EH (cell line): ENCODE measurements at places on chromosomes 4 and X.

- no peak for DNase-seq
These were observed 94.5 kb downstream of the FNIP2 start for GRCh38 chr4:158863296-158863695.

- DNase-seq, result peak; percentile 7
These were observed 892.6 kb upstream of the LCORL start for GRCh38 chr4:18914182-18914581.

DNA sequence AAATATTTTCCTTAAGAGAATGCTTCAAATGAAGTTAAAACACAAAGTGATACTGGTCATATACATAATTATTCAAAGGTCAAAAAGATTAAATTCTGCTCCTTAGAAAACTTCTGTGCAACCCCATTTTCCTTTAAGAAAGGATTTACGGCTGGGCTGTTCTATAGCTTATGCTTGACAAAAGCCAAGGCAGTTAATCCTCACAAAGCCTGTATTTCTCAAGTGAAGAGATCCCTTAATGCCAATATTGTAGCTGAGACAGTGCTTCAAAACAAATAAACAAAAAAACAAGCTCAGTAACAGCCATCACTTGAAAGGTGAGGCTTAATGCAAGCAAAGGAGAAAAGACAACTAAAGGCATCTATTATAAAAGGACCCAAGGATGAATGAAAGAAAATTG, 42.5 kb downstream of the BTC start:
- no peak for DNase-seq

DNA sequence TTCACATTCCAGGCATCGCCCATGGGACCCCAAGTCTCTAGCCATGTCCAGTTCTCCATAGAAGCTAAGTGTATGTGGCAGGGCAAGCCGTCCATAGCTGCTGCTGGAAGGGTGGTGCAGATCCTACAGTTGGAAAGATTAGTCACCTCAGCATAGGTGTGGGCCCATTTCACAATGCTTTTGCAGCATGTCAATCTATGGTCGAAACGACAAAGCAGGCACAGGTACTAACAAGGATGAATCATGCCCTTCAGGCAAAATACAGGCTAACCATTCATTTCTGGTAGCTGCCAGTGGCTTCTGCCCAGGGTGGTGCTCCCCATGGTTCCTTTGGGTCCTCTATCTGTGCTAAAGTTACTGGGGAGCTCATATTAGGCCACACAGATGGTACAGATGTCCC, 225.2 kb downstream of the ADGRL3 start:
- no peak for DNase-seq

- peak; percentile 83 for DNase-seq
These were observed at the start of gene ADGRA3 for GRCh38 chr4:22515888-22516541. Gene ADGRA3, minus strand, starts transcription at chr4:22516066. Its CDS starts 282 bp downstream, at chr4:22515784.

DNA sequence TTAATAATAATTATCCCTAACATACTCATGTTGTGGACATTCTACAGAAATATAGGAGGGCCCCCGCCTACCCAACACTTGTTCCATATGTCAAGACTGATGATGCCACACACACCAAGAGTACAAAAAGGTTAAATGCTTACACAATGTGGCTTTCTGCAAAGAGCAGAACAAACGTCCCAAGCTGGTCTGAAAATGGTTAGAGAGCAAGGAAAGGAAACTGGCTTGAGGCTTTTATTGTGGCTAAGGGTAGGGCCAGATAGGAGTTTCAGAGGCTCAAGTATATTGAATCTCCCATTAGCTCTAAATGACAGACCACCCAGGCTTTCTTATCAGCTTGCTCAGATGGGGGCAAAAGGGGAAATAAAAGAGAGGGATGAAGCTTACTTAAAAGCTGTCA, 134.1 kb upstream of the C1QTNF7 start:
- no peak for DNase-seq

DNA sequence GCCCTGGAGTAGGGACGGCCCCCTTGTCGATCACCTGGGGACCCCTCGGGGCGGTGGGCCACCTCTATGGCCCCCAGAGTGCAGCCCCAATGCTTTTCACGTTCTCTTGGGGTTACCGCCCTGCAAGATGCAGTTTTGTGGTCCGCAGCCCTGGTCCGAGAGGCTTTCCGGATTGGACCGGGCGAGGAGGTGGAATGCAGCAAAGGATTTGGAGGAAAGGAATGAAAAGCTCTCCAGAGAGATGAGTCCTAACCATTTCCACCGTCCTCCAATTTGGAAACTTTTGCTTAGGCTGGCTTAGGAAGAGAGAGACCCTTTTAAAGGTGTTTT, 601 bp downstream of the SLC25A43 start:
- DNase-seq, result peak; percentile 60

DNA sequence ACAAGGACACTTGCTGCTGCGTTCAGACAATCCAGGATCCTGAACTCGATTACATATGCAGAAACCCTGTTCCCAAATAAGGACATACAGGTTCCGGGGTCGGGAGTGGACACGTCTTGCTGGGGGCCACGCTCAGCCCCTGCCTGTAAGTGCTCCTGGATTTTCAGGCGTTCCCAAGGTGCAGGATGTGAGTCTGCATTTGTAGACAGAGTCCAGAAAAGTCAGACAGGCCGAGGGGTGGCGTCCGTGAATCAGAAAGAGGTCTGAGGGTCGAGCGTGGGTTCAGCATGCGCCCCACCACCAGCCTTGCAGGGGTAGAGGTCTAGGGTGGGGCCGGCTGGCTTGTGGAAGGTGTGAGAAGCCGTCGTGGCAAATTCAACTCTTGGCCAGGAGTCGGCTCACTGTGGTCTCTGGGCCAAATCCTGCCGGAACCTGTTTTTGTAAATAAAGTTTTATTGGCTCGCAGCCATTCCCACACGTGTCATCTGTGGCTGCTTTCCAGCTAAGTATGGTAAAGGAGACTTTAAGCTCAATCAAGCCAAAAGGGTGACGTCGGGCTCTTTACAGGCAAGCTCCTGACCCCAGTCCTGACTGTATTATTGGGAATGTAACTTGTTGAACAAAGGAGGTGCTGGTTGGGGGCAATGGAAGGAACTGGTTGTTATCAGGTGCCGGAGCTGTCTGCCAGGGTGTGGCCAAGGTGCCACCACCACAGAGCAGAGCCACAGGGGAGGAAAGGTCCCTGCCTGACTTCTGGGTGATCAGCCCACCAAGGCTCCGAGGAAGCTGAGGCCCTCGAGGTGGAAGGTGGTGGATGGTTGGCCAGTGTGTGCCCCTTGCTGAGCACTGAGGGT, 7.4 kb downstream of the DOK7 start:
- DNase-seq, result no peak

- DNase-seq, result no peak
These were observed 79.7 kb upstream of the OTUD4 start for GRCh38 chr4:145260091-145260490.

- DNase-seq, result peak; percentile 59
These were observed 175.3 kb downstream of the TSPAN5 start for GRCh38 chr4:98482847-98483806.

DNA sequence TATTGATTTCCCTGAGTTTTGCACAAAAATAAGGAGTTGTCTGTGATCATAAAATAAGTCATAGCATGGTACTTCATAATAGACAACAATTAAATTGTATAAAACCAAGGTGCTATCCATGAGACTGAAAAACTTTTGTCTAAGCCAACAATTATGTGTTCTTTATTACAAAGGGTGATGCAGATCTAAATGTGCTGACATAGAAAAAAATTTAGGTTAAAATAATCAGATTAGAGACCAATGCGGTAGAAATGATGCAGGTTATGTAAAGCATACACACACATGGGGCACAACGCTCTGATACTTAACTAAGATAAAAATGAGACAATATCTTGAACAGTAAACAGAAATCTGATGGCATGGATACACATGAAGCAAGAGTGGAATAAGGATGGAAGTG, 113.3 kb downstream of the PWWP3B start:
- DNase-seq, result no peak

GRCh38 chrX:38552721-38553120, 8.6 kb upstream of the TSPAN7 start:
- DNase-seq, result no peak

GRCh38 chr4:143712155-143712550, 11.7 kb upstream of the FREM3 start:
- DNase-seq, result no peak

DNA sequence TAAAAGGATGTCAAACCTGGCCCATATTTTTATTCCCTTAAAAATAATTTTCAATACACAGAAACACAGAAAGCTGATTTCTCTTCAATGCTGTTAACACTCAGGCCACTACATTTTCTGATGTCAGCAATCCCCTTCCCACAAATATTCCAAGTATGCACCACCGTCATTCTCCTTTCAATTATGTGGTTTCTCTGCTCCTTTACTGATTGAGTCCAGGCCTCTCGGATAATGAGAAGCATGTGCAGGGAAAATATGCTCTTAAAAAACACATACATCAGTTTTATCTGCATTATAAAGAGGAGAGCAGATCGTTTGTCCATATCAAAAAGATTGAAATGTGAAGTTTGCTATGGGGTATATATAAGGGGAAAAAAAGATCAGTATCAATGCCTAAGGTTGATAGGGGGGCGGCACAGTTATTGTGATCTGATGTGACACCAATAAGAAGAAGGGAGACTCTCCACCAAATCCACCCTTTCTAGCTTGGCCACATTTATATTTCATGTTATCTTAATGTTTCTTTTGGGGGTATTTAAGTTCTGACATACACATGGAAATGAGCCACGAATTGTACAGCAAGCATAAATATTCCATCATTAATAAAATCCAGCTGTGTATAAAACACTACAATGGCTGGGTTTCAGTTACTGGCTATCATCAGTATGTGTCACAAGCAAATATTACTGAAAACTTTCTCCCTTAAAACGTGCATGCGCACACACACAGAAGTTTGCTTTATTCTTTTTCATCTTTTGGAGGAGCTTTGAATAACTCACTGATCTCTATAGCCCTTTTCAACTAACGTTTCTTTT, 6.4 kb downstream of the AMOT start:
- DNase-seq, result peak; percentile 24

DNA sequence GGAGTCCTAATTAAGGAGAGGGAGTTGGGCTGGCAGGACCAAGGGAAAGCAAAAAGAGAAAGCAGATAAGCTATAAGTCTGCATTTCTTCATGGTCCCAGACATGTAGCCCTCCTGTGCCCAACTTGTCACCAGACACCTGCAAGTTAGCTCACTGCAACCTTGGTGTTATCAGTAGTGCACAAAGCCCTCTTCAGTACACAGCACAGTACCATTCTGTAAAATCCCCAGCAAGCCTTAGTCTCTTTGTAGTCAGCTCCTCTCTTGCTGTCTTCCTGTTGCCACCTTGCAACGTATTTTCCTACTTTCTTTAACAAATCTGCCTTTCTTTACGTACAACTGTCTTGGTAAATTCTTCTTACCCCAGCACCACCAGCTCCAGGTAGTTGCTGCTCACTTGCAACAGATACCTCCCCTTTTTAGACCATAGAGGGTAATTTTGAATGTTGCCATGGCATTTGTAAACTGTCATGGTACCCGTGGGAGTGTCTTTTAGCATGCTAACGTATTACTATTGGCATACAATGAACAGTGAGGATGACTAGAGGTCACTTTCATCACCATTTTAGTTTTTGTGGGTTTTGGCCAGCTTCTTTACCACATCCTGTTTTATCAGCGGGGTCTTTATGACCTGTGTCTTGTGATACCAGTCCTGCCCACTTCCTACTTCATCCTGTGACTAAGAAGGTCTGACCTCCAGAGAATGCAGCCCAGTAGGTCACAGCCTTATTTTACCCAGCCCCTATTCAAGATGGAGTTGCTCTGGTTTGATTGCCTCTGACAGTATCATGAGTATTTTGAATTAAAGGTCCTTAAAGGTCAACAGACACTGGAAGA, 28.3 kb upstream of the AP1S2 start:
- peak; percentile 59 for DNase-seq

- DNase-seq, result no peak
These were observed 139.4 kb upstream of the OTUD4 start for GRCh38 chr4:145319751-145320150.

DNA sequence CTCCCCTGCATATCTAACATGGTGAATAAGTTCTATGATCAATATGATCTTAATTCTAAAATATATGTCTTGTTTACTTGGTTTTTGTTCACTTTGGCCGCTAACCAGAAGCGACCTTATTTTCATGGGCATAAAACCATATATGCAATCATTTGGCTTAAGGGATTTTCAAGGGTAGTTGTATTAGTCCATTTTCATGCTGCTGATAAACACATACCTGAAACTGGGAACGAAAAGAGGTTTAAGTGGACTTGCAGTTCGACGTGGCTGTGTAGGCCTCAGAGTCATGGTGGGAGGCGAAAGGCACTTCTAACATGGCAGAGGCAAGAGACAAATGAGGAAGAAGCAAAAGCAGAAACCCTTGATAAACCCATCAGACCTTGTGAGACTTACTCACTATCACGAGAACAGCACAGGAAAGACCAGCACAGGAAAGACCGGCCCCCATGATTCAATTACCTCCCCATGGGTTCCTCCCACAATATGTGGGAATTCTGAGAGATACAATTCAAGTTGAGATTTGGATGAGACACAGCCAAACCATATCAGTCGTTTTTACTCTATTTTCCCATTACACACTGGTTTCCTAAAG, 114.3 kb upstream of the CPEB2 start:
- DNase-seq, result no peak

DNA sequence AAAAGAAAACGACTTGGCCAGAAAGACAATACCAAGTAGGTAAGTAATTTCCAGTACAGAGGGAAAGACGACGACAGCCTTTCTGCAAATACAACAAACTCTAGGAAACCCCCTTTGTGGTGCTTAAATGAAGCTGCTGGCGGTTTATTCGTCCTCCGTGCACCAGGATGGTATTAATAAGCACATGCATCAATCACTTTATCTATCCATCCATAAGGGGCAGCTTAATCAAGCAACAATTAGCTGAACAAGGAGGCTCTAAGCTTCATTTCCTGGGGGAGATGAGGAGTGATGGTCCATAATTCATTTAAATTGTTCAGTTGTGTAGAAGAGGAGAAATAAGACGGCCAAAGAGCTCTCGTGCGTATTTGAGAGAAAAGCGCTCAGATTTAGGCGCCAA, 26.2 kb downstream of the IRF2 start:
- DNase-seq, result no peak

DNA sequence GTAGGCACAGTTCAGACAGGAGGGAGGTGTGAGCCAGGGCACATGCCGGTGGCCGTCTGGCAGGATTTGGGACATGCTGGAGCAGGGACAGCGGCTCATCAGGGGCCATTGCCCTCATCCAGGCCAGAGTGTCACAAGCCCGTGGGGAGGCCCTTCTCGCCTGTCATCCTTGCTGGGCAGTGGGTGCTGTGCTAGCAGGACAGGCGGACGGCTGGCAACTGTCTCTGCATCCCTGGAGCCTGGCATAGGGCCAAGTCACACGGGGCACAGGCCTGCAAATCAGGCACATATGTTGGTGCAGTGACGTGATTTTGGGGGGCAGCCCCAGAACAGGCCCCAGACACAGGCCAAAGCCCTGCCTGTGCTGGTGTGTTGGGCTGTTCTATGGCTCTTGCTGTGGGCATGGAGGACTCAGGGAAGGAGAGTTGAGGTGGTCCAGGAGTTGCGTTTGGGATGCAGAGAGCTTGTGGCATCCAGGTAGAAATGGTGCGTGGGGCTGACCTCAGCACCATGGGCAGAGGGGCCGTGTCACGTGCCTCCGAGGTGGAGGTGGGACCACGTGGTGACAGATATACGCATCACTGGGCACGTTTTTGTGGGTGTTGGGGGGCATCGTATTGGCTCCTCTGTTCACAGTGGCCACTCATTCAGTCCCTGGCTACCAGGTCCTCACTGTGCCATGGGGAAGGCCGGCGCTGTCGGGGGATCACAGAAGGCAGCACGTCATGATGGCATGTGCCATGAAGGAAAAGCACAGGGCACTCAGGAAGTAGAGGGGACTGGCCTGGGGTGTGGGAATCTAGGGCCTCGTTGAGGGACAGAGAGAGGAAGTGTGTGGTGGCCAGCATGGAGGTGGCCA, 14.6 kb upstream of the MSANTD1 start:
- no peak for DNase-seq
